ENCODE measurements at places on chromosomes 3 and 15. TPM values are rescaled to one million over a fixed set of nuclear protein-coding genes. Genes with fewer than 3 reads are reported as not detected.

- DNase-seq, result no peak
Measured at GRCh38 chr15:47301481-47301880, 415.8 kb upstream of the SEMA6D start.

HYAL1 gene
- total RNA-seq, result 1.8 TPM

SMAD6 gene
- 8.9 TPM for total RNA-seq

DNA sequence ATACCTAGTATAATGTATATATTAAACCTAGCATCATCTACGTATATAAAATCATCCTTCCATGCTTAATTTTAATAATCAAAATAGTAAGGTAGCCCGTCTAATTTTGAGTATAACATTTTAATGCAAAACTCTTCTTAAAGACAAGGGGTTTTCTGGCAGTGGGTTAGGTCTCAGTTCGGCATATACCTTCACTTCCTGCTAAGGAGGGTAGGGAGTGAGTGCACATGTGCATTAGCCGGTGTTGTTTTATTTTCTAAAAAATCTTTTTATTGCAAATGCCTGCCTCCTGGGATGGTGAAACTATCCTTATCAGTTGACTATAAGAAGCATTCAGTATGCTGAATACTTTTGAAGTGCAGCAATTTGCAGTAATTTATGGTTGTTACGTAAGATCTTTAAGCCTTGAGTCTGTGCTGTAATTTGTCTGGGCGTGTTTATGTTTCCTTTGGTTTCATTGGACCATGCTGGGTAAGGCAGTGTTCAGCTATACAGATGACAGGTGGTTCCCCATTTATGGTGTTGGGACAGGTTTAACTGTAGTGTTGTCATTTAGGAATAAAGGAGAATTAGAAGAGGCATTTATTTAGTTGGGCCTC, 11.7 kb downstream of the ARHGEF26 start:
- no peak for DNase-seq

DNA sequence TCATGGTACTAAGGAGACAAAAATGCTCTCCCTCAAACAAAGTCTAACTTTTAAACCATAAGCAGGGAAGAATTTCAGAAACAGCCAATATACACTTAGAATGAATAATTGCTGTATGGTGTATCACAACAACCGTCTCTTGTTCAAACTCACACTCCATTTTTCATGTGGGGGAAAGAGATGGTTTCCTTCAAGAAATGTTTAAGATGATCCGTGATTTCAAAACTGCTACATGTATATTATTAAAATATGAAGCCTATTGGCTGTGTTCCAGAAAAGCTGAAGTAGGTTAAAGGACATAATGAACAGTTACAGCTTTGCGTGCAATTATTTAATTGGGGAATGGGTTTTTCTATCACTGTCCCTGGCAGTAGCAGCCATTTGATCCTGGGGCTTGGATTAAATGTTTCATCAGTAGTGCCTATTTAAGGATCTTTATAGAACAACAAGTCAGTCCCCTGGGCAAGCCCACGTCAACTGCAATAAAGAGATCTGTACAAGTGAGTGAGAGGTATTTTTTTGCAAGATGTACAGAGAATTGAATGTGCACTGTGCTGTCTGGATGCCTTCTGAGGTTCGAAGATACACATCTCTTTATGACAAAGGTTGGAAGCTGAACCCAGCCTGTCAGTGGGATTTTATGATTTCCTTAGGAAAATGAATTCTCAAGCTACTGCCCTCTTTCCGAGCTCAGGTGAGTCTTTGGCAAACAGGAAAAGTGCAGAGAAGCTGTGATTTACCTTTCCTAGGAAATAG, 337.2 kb upstream of the RARB start:
- no peak for DNase-seq

SPINT1 gene
- total RNA-seq, result under 0.01 TPM

- DNase-seq, result no peak
Measured at GRCh38 chr15:84934942-84935729, 46.5 kb upstream of the PDE8A start.

DLL4 gene
- total RNA-seq, result under 0.01 TPM

DNA sequence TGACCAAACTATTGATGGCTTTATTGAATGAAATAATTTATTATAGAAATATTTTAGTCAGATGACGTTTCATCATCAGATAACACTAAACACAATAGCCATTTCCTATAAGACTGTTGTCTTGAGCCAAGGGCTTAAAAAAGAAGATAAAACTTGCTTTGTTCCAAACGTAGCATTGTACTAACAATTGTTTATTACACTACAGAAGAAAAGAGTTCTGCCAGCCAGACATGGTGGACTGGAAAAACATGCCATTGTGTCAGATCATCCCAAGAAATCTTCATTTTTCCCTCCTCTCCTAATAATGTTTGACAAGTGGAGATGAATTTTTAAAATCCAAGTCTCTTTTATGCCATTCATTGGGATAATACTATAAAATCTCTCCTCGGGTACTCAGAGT, 203.3 kb downstream of the CDIN1 start:
- DNase-seq, result no peak

GRCh38 chr3:146817704-146818103, 212.6 kb upstream of the PLSCR5 start:
- DNase-seq, result peak; percentile 52

SCG5 gene
- total RNA-seq, result 46.2 TPM

DNA sequence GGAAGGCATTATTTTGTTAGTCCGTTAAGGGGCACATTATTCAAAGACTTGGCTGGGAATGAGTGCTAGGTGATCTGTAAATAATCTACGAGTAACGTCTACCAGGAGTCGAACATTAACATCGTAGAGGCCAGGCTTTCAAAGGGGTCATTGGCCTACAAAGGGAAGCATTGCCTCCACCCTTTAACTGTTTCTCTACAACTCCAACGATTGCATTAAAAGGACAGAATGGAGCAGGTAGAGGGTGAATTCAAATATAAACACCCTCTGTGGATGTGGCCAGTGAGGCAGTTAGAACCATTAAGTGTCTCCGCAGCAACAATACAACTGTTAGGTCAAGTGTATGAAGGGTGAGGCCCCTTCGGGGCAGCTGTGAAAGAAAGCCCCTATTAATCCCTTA, 126.0 kb upstream of the LMOD3 start:
- no peak for DNase-seq

DNA sequence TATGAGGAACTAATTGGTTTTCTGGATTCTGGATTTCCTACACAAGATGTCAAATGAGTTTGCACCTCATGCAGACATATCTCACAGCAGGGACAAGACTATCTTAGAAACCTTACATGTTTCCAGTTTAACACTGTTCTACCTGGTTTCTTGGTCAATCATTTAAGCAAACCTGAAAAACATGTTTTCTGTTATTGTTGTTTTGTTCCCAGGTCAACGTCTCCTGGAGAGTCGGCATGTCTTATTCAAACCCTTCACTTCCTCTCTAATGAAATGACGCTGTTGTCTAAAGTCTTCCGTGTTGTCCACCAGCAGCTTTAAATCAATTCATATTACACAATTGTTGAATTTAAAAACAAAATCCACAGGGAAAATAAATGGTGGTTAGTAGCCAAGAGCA, 150.9 kb downstream of the CNTN3 start:
- DNase-seq, result no peak

DNA sequence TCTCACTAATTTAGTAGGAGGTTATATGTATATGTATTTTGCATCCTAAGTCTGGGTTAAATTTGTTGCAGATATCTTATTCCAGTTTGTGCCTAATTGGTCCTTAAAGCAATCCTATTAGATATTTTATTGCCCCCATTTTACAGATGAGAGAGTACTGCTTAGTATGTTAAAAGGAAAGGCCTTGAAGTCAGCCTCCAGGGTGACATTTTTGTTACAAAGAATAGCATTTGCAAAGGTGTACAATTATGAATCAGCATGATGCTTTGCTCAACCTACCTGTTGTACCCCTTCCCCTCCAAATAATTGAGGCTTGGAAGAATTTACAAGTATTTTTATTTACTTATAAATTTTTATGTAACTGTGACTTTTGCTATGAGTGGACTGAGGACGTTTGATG, 14.0 kb downstream of the STT3B start:
- no peak for DNase-seq

GRCh38 chr3:46947546-46947901, 29.0 kb downstream of the CCDC12 start:
- DNase-seq, result no peak

DNA sequence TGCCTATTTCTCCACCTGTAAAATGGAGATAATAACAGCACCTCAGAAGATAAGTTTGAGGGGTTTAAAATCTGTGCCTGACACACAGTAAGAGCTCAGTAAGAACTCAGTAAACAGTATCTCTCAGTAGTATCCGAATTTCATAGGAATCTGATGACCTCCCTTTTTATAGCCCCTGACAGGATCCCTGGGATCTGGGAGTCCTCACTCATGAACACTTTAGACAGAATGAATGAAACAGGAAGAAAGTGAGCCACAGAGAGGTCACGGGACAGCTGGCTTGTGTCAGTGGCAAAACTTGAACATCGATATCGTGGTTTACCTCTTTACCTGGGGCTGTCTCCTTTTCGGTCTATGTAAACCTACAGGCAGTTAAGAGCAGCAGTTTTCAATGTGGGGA, 51.2 kb downstream of the LRTM1 start:
- no peak for DNase-seq

PLCB2 gene
- under 0.01 TPM for total RNA-seq

DNA sequence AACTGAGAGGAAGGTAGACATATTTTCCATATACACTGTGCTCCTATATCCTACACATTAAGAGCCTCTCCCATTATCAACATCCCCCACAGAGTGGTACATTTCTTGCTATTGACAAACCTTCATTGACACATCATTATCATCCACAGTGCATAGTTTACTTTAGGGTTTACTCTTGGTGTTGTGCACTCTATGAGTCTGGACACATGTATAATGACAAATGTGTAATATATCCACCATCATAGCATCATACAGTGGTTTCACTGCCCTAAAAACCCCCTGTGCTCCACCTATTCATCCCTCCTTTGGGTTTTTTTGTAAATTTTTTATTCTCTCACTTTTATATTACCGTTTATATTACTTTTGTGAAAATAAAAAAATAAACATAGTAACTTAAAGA, 22.2 kb upstream of the CLDN18 start:
- no peak for DNase-seq

- no peak for DNase-seq
Measured at GRCh38 chr3:72964633-72965032, 32.0 kb upstream of the PPP4R2 start.

DNA sequence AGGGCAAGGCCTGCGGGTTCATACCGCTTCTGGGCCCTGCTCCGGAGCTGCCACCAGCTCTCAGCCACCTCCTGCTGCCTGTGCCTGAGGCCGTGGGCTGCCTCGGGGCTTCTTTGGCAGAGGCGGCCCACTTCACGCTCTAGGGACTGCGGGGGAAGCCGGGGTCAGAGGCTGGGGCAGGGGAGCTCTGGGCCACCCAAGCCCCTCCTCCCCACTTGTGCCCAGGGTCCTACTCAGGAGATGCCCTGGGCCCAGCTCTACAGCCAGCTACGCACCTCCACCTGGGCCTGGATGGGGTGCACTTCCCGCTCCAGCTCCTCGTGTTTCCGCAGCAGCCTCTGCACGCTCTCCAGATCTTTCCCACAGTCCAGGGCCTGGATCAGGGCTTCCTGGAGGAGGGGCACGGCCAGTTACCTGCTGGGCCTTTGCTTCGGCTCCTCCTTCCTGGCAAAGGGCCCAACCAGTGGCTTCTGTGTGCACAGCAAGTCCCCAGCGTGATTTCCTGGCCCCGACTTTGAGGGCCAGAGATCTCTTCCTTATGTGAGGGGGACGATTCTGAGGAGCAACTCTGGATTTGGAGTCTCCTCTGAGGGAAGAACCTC, 24.0 kb downstream of the PLA2G4B start:
- DNase-seq, result no peak

PIGZ gene
- 0.51 TPM for total RNA-seq

DNA sequence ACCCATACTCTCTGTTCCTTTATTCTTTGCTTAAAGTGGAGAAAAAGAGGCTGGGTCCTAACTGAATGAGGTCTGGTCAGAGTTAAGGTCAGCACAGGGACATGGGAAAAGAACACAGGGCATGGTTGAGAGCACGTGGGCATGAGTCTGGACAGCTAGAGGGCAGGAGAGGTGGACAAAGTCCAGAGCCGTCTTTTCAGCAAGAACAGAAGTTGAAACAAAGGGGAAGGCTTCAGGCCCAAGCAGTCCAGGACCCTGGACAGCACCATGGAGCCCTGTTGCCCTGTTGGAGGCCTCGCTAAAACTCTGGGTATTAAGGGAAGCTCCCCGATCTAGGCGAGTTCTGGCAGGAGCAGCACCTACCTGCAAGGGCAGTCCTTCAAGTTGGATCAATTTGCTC, 50.7 kb downstream of the XYLB start:
- DNase-seq, result peak; percentile 27

DNA sequence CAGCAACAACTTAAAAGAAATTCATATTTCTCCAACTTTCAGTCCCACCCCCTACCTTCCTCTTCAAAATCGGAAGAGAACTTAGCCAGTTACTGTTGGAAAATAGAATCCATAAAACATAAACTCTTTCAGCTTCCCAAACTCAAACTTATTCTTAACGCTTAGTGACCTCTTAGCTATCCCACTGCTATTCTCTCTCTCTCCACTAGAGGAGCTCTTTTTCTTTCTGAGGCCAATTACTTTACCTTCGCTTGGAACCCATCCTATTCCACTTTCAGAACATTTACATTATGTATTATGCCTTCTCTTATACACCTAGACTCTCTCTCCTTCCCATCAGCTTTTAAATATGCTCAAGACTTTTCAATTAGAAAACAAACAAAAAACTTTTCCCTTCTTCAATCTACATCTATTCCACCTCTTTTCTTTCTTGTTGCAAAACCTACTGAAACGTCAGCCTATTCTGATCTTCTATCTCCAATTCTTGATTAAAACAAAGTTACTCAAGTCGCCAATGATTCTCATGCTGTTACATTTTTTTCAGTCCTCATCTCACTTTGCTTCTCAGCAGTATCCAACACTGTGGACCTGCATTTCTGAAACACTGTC, 13.4 kb upstream of the GHSR start:
- DNase-seq, result peak; percentile 5

SPESP1 gene
- total RNA-seq, result 4.6 TPM

DNA sequence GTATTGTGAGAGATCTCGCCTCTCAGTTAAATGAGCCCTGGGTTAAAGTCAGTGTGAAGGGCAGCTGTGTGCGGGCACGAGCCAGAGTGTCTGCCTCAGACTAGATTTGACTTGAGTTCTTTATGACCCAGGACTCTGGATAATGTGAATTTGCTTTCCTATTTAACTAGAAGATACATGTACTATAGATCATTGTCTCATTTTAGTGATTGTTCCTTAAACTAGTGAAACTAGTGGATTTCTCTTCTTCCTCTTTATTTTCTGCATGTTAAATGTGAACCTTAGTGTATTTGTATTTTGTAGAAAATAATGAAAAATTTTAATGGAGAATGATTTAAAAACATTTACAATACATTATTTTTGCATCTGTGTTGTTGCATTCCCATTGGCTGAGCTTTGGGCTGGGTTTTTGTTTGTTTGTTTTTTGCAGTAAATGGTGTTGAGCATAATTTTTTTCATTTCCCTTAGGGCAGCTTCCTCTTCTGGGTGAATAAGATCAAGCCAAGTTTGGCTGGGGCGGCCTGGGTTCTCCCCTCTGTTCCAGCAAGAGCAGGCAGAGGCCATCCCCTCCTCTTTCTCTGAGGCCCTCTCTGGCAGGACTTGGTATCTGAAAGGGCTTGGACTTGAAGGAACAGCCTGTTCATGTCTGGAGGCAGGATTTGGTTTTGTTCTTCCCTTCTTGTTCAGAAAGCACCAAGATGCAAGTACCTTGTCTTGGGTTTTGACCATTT, 15.0 kb downstream of the GCSAM start:
- DNase-seq, result no peak

- DNase-seq, result no peak
Measured at GRCh38 chr3:100073049-100073713, 41.1 kb downstream of the FILIP1L start.

SENP8 gene
- total RNA-seq, result 2.6 TPM

CDHR4 gene
- total RNA-seq, result not detected

All from fibroblast of lung (primary cell).